Stimulated activated CD4-positive, alpha-beta T cell treated with anti-CD3 and anti-CD28 coated beads, TNF-alpha, amount 100 ng/mL, for 24 hours (primary cell): ENCODE measurements at places on chromosomes 11 and 22.

DNA sequence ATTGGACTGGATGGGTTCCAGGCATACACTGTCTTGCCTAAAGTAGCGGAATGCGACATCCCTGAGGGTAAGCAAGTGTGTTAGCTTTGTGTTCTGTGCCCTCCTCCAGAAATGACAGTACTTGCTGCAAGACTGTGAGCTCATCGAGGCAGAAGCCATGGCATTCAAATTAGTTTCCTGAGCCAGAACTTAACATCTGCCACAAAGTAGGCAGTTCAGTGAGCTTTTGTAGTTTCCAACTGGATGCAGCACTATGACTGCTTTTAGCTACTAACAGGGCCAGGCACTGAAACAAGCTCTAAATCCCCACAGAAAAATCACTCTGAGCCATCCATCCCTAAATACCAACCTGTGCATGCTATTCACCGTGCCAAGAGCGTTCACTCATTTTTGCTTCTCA, 1.2 kb upstream of the FAR1 start:
- no peak for DNase-seq

DNA sequence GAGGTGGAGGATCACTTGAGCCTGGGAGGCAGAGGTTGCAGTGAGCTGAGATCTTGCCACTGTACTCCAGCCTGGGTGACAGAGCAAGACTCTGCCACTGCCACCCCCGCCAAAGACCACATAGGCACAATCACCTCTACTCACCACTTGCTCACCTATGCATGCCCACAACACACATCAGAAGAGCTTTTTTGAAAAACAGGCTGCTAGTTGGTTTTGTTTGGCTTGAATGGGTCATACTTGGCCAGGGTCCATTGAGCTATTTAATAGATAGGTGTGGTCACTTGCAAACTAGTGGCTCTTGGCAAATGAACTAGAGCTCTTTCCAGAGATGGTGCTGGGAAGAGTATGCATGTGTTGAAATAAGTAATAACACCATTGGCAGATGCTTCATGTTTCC, 80.1 kb downstream of the EMSY start:
- no peak for DNase-seq

DNA sequence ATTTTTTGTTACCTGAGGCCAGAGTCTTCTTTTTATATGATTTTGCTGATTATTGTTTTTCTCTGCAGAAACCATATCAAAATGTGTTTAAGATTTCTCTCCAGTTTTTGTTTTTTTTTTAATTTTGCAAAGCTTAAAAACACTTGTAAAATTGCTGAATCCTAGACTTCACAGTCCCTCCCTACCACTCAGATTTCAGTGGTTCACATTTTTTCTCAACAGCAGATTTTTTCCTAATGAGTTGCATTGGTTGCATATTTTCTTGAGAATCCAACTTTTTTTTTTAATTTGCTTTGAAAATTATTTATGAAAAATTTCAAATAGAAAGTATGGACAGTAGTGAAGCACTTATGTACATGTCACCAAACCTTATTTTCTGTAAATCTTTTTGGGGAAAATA, 5.8 kb downstream of the ARL14EP start:
- DNase-seq: no peak

GRCh38 chr11:67022341-67022933, 497 bp upstream of the SYT12 start:
- DNase-seq: no peak

GRCh38 chr22:47805394-47805935, 1043.0 kb downstream of the TBC1D22A start:
- DNase-seq: no peak

GRCh38 chr11:125188021-125188420, 23.5 kb downstream of the PKNOX2 start:
- no peak for DNase-seq

GRCh38 chr11:59225017-59225416, 12.3 kb upstream of the MPEG1 start:
- DNase-seq: no peak

- no peak for DNase-seq
These were observed at the start of the genes C11orf21 and TSPAN32 for GRCh38 chr11:2301631-2302305. TSS of gene C11orf21 (minus strand) at chr11:2301918. CDS start at chr11:2301808, 110 bp downstream. TSS of gene TSPAN32 (plus strand) at chr11:2302013. CDS start at chr11:2302150, 137 bp downstream.

GRCh38 chr11:113977071-113977490, 2.2 kb downstream of the HTR3A start:
- no peak for DNase-seq

GRCh38 chr11:123357990-123358827, 71.9 kb upstream of the GRAMD1B start:
- no peak for DNase-seq

DNA sequence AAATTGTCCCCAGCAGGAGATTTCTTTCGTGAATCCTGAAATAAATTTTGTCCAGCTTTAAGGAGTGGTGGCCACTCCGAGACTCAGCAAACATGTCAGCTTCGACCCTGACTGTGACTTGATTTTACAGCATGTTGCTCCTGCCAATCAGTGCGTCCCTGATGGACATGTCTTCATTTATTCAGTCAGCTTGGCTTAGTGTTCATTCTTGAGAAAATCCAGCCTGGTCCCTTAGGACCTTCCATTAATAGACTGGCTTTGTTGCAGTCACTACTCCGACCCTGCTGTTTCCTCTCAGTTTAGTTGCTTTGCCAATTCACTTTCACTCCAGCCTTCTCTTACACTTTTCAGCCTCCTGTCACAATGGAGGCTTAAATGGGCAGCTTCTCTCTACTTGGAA, 30.5 kb downstream of the TMPRSS5 start:
- no peak for DNase-seq

- peak; percentile 80 for DNase-seq
These were observed 41.8 kb downstream of the TST start for GRCh38 chr22:36977401-36977861.

DNA sequence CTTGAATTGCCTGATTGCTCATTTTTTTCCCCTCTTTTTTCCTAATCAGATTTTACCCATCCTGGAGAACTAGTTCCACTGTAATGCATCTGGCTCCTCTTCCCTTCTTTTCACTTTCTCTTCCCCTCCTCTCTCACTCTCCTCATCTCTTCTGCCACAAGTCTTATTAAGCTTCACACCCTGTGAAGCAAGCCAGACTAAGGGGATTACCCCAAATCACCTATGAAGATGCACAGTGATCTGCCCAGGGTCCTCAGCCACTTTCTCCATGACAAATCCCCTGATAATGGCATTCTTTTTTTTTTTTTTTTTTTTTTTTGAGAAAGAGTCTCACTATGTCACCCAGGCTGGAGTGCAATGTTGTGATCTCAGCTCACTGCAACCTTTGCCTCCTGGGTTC, 11.2 kb downstream of the UBASH3B start:
- no peak for DNase-seq

- no peak for DNase-seq
These were observed 38.2 kb downstream of the ZNRF3 start for GRCh38 chr22:28921585-28921879.

- DNase-seq: no peak
These were observed 23.7 kb upstream of the MS4A6A start for GRCh38 chr11:60206616-60207015.

GRCh38 chr22:30717331-30717921, 22.8 kb downstream of the OSBP2 start:
- no peak for DNase-seq

DNA sequence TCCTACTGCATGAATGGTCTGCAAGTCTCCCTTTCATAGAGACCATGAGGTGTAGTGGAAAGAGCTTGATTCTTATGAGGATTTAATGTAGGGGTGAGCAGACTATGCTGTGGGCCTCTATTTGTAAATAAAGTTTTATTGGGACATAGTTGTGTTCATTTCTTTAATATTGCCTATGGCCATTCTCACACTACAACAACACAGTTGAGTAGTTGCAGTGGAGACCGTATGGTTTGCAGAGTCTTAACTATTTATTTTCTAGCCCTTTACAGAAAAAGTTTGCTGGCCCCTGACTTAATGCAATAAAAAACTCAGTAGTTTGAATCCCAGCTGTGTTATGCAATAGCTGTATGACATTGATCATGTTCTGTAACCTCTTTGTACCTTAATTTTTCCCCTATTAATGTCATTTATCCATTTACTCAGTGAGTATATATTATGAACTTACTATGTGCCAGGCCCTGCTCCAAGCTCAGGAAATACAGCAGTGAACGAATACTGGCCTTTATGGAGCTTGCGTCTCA, 106.3 kb downstream of the ATXN10 start:
- no peak for DNase-seq

DNA sequence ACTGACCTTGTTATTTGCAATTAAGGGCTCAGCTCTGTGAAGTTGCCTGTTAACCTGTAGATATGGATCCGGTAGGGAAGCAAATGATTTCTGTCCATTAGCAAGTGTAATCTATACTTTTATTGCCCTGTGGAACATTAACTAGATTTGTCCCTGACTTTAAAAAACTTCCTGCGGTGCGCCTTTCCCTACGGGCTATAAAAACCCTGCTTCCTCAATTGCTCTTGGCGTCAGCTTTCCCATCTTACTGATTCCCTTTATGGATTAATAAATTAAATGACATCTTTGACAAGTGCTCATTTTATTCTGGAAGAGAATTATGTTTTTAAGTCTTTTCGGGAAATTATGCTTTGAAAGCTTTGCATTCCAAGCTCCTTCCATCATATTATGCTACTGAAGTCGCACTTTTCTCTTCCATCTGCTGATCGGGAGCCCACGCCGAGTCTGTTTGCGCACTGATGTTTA, 18.3 kb upstream of the CLMP start:
- DNase-seq: no peak

- DNase-seq: no peak
These were observed 466.7 kb upstream of the B3GAT1 start for GRCh38 chr11:134878785-134879184.

GRCh38 chr11:495537-495931, 11.5 kb downstream of the RNH1 start:
- no peak for DNase-seq

DNA sequence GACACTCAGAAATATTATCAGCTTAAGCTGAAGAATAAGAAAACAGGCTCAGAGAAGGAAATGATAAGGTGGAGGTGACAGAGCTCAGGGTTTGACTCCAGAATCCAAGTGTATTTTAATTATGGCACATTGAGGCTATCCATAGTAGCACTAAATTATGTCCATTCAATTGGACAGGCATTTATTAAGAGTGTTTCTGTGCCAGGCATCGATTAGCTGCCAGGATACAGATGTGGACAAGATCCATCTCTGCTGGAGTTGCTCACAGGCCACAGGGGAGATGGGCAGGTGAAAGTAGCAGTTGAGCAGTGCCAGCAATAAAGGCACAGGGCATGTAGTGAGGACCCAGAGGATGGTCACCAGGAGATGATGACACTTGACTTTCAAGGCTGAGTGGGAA, 592.5 kb downstream of the INSC start:
- DNase-seq: no peak

GRCh38 chr11:1012740-1013630, 23.5 kb downstream of the MUC6 start:
- no peak for DNase-seq

- DNase-seq: no peak
These were observed 19.5 kb upstream of the LYVE1 start for GRCh38 chr11:10587995-10588394.

GRCh38 chr11:11871991-11872401, 30.2 kb downstream of the USP47 start:
- no peak for DNase-seq

GRCh38 chr11:102138223-102138622, 28.0 kb downstream of the YAP1 start:
- DNase-seq: no peak

DNA sequence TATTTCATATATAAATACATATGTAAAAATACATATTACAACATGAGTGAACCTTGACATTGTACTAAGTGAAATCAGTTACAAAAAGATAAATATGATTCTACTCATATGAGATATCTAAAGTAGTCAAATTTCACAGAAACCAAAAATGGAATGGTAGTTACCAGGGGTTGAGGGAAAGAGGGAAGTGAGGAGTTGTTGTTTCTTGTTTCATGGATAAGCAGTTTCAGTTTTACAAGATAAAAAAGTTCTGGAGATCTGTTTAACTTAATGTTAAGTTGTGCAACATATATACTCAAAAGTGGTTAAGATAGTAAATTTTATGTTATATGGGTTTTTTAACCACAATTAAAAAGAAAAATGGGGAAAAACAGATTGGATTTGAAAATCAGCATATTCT, 107.7 kb downstream of the ELP4 start:
- no peak for DNase-seq

DNA sequence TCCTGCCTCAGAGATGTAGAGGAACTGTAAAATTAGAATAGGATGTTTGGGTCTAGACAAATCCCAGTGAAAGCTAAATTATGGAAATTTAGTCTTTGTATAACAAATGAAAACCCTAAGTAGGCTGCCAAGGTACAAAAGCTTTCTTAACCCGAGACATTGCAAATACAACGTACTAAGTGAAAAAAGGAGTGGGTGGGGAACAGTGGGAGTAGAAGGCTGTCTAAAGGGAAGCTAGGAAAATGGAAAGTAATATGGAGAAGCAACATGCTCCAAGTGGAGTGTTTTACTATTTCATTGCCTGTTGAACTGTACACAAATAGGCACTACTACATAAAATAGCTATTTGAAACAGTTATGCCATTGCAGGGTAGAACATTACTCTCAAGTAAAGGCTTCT, 6.8 kb upstream of the LIN7C start:
- DNase-seq: no peak

GRCh38 chr11:45159781-45160365, 13.4 kb downstream of the PRDM11 start:
- DNase-seq: no peak

GRCh38 chr11:130156108-130157022, 3.2 kb upstream of the ST14 start:
- no peak for DNase-seq

DNA sequence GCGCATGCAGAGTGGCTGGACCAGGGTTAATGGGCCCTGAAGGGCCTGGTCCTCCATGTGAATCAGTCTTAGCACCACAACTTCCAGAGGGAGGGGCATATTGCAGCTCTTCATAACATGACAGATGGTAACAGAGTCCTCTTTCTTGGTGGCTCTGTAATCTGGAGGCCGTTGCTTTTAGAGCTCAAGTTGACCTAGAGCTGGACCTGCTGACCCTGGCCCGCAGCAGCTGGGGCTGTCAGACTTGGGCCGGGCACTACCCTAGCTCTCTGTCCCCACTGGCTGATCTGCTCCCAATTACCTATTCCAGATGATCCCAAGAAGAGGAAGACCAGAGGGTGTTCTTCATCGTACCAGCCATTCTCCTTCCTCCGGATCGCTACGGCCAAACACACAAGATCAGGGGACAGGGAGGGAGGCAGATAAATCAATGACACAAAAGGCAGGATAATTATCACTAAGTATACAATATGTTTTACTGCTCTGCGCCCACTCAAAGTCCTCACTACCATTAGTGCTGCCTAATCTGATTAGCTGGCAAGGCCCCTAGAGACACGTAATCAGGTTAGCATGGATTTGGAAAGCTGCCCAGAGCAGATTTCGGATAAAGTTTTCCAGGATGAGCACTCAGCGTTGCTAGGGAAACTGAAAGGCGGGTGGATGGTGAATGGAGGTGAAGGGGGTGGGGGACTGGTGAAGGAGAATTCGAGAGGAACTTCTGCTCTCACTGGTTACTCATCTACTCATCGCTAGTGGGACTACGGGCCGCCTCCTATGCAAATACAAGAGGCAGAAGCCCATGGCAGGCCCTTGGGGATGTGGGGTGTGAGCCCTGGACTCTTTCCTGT, 64.5 kb upstream of the PHOX2A start:
- no peak for DNase-seq
